ENCODE measurements at places on chromosomes 12 and 14.

DNA sequence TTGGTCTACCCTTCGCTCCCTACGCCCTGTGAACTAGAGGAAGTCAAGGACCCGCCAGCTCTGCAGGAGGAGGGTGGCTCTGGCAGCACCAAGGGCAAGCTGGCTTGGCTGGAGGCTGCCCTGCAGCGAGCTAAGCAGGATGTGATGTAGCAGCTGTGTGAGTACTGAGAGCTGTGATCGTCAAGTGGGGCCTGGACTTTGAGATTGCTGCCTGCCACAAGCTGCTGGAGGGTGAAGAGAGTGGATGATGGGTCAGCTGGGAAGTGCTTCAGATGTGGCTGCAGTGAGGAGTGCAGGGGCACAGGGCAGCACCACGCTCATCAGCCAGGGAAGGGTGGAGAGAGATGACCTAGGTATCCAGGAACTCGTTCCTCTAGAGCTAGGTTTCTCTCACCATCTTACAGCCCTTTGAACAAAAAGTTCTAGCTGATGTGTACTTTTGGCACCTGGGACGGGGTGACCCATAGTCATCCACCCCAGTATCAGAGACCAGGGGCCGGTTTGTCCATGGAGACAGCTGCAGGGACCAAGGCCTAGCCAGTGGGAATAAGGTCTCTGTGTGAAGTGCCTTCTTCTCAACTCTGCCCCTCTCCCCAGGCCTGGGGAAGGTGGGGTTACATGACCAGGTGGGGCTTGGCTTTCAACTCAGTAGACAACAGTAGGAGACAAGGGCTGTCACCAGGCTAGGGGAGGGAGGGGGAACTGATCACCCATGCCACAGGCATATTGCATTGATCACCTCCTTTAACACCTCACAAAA, 3.2 kb downstream of the KRT86 start:
- DNase-seq = no peak

DNA sequence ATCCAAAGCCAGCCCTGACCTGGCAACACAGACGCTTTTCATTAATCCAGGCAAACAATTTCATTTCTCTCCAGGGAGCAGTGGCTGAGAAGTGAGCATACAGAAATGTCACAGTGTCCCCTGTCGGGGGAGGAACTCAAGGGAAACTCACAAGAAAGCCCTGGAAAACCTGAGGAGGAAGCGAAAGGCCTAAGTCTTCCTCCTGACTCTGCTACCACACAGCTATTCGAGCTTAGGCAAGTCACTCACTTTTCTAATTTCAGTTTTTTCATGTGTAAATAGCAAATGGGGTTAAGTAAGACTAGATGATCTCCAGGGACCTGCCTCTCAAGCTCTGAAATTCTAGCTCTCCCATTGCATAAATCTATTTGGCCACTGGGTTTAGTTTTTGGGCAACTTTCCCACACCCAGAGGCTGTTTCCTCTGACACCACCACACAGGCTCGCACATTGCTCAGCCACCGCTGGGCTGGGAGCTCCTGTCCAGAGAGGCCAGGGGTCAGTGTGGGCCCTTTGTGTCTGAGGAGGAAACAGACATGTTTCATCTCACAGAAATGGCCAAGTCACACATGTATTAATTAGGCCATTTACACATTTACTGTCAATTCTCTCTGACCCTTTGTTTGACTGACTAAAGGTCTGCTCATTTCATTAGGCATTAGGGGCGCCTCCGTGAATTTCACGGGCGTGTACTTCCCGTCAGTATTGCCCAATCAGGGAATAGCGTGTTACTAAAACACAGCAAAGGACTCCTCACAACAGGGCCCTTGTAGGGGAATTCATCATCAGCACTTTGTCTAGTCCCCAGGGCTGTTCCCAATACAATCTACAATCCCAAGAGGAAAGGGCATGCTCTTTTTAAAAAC, 9.8 kb upstream of the PNMA1 start:
- DNase-seq = peak; percentile 71

- no peak for DNase-seq
Measured at GRCh38 chr14:36174767-36175424, 1.6 kb downstream of the PTCSC3 start.

GRCh38 chr12:39173726-39174125, 268.3 kb upstream of the CPNE8 start:
- DNase-seq = no peak

- DNase-seq = no peak
Measured at GRCh38 chr14:77310026-77310425, 10.7 kb downstream of the POMT2 start.
